Lower leg skin (tissue), 4 donors: ENCODE measurements at places on chromosomes 5 and 9. TPM values are rescaled to one million over a fixed set of nuclear protein-coding genes. Genes with fewer than 3 reads are reported as not detected.

SMC2 gene
- total RNA-seq = 7.2 TPM

SLC46A2 gene
- total RNA-seq = 62.6 TPM

- DNase-seq = no peak
Measured at GRCh38 chr9:84756171-84756570, 86.6 kb downstream of the NTRK2 start.

DNA sequence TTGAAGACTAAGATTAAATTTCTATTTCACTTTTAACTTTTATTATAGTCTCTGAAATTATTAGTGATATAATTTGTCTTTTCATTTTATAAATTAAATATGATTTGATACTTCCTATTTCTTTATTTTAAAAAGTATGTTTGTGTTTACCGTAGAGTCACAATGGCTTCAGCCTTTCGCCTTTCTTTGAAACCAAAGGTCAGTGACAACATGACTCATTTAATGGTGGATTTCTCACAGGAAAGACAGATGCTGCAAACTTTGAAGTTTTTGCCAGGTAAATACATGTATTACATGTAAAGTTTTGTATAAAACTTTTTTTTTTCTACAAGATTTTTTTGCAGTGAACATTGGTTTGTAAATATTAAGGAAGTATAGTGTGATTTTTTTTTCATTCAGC is 36.4 kb downstream of the FSD1L start:
- DNase-seq = no peak

SHISAL2B gene
- total RNA-seq = not detected

DNA sequence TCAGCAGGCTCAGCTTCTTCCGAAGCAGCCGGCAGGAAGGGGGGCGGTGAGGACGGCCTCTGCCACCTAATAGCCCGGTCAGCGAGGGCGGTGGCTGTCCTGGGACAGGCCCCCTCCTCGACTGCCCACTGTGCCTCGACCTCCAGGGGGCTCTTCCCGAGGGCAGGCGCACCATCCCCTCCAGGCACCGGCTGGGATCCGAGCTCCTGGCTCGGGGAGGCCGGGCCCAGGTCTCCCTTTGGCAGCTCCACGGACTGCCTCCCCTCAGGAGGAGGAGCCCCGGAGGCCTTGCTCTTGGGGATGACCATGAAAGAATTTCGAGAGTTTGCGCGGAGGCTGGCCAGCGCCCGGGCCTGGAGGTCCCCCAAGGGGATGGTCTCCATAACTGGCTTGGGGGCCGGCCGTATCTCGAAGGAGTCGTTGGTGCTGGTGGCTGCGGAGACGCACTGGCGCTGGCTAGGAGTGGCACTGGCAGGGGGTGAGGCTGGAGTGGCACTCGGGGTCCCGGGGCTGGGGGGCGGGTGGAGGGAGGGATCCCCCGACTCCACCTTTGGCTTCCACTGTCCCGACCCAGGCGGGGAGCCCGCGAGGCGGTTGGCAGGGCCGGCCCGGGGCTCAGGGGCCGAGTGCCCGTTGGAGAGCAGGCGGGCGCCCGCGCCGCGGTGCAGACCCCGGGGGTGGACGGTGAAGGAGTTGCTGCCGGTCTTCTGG is 975 bp downstream of the TPRN start:
- DNase-seq = no peak

ALDH1B1 gene
- total RNA-seq = 4.3 TPM

GRCh38 chr9:83013867-83014605 is 48.9 kb downstream of the RASEF start:
- no peak for DNase-seq

DNA sequence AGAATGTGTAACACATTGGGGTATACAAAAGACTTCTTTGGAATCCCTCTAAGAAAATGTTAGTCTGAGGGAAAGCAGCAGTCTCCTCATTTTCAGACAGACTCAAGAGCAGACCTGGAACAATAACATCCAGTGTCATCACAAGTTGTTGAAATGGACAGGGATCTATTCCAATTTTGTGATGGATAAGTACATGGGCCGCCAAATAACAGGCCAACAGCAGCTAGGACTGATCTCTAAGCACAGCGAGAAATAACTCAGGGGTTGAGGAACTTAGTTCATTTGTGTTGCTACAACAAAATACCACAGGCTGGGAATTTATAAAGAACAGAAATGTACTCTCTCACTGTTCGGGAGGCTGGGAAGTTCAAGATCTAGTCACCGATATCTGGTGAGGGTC is 7.6 kb upstream of the ITGA2 start:
- DNase-seq = no peak

PCDHB2 gene
- total RNA-seq = 6.2 TPM

DNA sequence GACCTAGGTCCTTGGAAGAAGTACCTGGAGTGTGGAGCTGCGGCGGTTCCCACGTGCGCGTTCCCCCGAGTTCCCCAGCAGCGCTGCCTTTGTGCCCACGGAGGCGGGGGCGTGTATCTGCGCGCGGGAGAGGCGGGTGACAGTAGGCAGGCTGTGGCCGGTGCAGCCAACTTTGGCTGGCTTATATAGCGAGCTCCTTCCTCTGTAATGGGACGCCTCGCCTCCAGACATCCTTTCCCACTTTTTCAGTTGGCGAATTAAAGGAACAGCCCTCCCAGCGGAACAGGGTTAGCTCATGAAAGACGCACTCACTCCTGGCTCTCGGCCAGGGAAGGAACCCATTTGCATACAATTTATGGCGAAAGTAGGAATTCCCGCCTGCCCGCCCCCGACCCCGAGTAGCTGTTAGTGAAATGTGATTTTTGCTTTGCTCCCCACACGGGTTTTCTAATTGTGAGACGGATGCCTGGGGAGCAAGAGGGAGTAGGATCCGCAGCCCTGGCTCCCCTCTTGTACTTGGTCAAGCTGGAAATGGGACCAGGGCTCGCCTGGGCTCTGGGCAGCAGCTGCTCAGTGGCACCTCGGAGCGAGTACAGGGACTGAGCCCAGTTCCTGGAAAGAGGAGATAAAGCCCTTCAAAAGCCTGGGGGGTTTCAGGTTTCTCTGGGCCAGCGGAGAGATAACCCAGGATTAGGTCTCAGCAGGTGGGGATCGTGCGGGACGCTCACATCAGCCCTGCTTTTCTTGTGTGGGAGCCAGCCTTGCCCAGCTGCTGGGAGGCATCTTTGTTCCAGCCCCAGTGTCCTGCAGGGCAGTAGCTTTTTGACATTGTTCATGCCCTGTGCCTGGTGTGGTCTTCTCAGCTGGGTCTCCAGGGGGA is at the start of gene TNC:
Gene TNC (minus strand): TSS at position 159 of the 880 bp plus-strand sequence. CDS start 27,139 bp downstream, outside the sequence.
- DNase-seq = peak; percentile 36

DNA sequence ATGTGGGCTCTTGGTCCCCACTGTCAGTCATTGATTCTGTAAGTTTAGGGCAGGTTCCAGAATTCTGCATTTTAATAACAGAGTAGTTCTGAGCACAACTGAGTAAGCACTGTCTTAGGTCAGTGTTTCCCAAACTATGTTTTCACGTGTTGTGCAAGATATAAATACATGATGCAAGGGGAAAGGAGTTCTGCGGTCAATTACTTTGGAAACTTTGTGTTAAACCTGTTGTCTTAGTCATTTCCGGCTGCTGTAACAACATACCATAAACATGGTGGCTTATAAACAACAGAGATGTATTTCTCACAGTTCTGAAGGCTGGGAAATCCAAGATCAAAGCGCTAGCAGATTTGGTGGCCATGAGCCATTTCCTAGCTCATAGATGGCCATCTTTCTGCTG is 69.8 kb downstream of the EQTN start:
- DNase-seq = no peak

DNA sequence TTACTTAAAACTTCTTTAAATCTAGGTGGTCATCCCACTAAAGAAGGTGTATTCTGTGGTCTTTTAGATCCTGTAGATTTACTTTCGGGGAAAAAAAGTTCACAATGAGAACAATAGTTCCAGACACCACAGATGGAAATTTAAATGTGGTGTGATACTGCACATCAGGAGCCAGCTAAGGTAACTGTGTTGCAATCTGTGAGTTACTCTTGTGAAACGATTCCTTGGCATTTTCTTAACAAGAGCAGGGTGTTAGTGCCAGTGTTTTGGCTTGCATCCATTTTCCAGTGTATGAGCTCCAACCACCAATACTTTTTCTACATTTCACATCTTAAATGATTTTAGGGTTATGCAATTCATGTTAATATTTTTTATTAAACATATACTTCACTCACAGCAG is 674.5 kb downstream of the CETN3 start:
- DNase-seq = no peak

- no peak for DNase-seq
Measured at GRCh38 chr9:120879446-120879845, 2.5 kb upstream of the PHF19 start.

CIZ1 gene
- total RNA-seq = 87.3 TPM

DNA sequence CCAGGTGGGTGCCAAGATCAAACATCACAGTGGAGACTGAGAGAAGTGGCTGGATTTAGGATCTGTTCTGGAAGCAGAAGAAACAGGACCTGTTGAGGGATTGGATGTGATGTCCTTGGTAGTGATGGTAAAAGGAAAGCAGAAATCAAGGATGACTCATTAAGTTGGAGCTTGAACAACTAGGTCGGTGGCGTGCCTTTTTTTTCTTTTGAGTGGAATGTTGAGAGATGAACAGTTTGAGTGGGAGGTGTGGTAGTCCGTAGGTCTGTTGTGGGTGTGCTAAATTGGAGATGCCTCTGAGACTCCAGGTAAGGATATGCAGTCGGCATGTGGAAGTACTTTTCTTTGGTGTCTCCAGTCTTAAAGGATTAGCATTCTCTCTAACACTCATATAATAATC is 92.1 kb upstream of the IL12B start:
- no peak for DNase-seq
